ENCODE measurements at places on chromosomes 12 and 14.

- no peak overlapping the region for H3K4me3 ChIP-seq
- H3K4me1 ChIP-seq = peaks cover 10% of the 10 kb centered on the region
- no peak for DNase-seq
- peaks cover 2% of the 10 kb centered on the region for H3K27me3 ChIP-seq
- peaks cover 4% of the 10 kb centered on the region for H3K36me3 ChIP-seq
- H3K27ac ChIP-seq = no peak overlapping the region
Measured at GRCh38 chr12:1324910-1325309, 269.5 kb downstream of the FBXL14 start.

DNA sequence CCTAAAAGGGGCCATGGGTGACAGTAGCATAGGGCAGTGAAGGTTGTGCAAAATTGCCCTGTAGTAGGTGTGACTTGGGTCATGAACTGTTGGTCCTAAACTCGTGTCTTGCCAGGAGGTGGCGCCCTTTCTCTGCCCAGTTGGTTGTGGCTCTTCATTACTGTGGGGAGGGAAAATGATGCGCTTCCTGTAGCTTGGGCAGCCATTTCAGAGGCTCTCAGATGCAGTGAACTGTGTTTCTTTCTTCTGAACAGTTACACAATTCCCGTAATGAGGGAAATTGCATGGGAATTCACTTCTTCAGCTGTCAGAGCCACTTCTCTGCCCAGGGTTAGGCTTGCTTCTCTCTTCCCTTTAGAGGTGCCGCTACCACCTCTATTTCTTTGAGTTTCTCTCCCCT, 148.1 kb upstream of the NRXN3 start:
- H3K27me3 ChIP-seq = peaks cover 9% of the 10 kb centered on the region
- no peak overlapping the region for H3K4me3 ChIP-seq
- H3K36me3 ChIP-seq = no peaks in the 10 kb centered on the region
- no peak overlapping the region for H3K27ac ChIP-seq
- DNase-seq = peak; percentile 31

DNA sequence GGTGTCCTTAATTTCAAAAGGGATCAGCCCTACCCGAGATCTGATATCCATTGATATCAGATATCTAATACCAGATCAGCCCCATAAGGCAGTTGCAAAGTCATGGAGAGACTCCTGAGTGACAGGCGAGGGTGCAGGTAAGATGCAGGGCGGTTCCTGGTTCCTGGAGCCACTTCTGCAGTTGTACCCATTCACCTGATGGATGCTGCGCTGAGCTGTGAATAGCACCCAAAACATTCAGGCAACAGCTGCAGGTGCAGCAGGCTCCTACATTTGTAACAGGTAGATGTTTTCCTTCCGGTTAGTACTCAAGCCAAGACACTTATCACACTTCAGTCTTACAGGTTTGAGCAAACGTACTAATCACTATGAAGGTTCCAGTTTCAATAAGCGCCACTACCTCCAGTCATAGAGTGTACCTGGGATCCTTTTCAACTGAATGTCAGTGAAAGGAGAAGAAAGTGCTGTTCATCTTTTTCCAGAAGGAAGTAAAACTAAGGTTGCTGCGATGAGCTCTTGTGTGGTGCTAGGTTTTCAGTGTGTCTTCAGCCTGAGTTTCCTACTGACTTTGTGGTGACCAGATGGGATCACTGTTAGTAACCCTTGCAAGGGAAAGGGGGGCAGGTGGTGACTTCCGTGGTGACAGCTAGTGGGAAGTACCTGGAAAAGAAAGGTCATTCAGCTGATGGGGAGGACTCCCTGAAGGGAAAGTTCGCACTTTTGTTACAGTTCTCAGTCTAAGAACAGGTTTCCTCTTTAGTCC, 1.9 kb downstream of the ATP6V0A2 start:
- DNase-seq = peak; percentile 14
- H3K27ac ChIP-seq = peak overlapping the region; percentile 85
- peak overlapping the region; percentile 91 for H3K4me3 ChIP-seq
- H3K27me3 ChIP-seq = no peaks in the 10 kb centered on the region
- peaks cover 1% of the 10 kb centered on the region for H3K36me3 ChIP-seq

GRCh38 chr14:67532998-67533753, at the start of gene PLEKHH1:
Gene PLEKHH1 (plus strand): TSS chr14:67533290. CDS start chr14:67541868, 8,578 bp downstream.
- no peaks in the 10 kb centered on the region for H3K4me1 ChIP-seq
- no peaks in the 10 kb centered on the region for H3K36me3 ChIP-seq
- H3K4me3 ChIP-seq = peak within 1 kb of the TSS; percentile 75
- H3K27ac ChIP-seq = no peak within 1 kb of the TSS

GRCh38 chr14:22769369-22769768, 2.9 kb downstream of the OXA1L start:
- no peak overlapping the region for H3K27ac ChIP-seq
- H3K36me3 ChIP-seq = peaks cover 50% of the 10 kb centered on the region
- H3K4me1 ChIP-seq = peaks cover 22% of the 10 kb centered on the region

DNA sequence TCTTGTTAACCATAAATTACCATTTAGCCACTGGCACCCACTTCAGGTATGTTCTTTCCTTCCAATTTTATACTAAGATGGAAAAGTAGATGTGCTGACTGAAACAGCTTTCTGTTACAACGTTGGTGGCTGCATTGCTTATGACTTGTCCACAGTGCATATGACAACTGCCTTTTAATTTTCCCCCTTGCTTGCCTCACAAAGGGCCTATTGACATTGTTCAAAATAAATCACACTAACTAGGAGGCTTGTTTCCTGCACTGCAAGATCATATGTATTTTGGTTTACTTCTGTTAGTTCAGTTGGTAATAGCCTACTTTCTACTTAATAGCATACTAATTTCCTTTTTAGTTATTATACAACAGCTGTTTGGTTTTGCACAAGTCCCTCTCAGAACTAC, 55.4 kb downstream of the SCAF11 start:
- no peak for DNase-seq
- H3K27me3 ChIP-seq = no peaks in the 10 kb centered on the region
- no peaks in the 10 kb centered on the region for H3K4me1 ChIP-seq
- peaks cover 30% of the 10 kb centered on the region for H3K36me3 ChIP-seq
- no peak overlapping the region for H3K4me3 ChIP-seq

GRCh38 chr12:53677016-53677799, 1.3 kb upstream of the ATP5MC2 start:
- DNase-seq = no peak
- peaks cover 21% of the 10 kb centered on the region for H3K36me3 ChIP-seq
- peak overlapping the region; percentile 87 for H3K4me3 ChIP-seq

DNA sequence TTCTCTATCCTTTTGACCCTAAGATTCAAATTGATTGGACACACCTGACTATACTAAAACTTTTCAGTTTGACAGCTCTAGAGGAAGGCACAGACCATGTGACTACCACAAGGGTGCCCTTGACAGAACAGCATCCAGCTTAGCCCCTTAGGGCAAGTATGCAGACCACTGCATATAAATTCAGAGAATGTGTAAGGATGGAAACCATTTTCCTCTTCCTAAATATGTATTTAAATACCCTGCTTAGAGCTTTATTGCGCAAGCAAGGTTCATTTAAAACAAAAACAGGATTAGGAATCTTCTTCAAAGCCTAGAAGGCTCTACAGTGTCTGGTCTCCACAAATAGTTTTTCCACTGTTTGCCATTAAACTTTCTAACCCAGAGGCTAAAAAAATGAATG, 202.8 kb downstream of the MED13L start:
- H3K36me3 ChIP-seq = peaks cover 3% of the 10 kb centered on the region
- H3K4me1 ChIP-seq = peaks cover 18% of the 10 kb centered on the region
- no peak for DNase-seq
- no peaks in the 10 kb centered on the region for H3K27me3 ChIP-seq
- H3K27ac ChIP-seq = no peak overlapping the region

DNA sequence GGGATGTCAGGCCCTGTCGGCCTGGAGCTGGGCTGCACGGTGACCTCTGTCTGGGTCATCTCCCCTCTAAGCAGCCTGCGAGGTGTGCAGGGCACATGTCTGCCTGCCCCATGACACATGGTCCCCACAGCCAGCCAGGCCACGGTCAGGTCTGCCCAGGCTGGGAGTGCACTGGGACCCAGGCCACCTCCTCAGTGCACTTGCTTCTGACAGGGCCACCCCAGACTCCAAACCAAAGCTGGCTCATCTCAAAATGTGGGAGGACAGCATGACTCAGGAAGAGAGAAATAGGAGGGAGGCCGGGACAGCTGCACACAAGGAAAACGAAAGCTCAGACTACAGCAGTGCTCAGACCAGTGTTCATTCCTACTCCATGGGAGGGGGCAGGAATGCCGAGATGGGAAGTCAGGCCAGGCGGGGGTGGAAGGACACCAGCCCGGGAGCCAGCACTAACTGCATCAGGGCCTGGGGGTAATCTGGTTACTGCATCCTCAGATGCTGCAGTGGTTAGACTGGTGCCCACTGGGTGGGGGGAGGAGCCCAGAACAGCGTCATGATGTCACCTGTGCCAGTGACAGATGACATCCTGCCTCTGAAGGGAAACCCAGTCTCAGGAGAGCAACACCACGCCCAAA, 4.0 kb downstream of the P2RX2 start:
- no peak for DNase-seq
- no peak overlapping the region for H3K4me3 ChIP-seq
- H3K27ac ChIP-seq = peak overlapping the region; percentile 52
- H3K4me1 ChIP-seq = peaks cover 4% of the 10 kb centered on the region
- H3K36me3 ChIP-seq = peaks cover 14% of the 10 kb centered on the region

GRCh38 chr12:6459004-6459337, 7.1 kb downstream of the TAPBPL start:
- H3K36me3 ChIP-seq = peaks cover 74% of the 10 kb centered on the region
- peaks cover 72% of the 10 kb centered on the region for H3K4me1 ChIP-seq
- H3K27ac ChIP-seq = peak overlapping the region; percentile 74
- peak overlapping the region; percentile 48 for H3K4me3 ChIP-seq
- DNase-seq = no peak

DNA sequence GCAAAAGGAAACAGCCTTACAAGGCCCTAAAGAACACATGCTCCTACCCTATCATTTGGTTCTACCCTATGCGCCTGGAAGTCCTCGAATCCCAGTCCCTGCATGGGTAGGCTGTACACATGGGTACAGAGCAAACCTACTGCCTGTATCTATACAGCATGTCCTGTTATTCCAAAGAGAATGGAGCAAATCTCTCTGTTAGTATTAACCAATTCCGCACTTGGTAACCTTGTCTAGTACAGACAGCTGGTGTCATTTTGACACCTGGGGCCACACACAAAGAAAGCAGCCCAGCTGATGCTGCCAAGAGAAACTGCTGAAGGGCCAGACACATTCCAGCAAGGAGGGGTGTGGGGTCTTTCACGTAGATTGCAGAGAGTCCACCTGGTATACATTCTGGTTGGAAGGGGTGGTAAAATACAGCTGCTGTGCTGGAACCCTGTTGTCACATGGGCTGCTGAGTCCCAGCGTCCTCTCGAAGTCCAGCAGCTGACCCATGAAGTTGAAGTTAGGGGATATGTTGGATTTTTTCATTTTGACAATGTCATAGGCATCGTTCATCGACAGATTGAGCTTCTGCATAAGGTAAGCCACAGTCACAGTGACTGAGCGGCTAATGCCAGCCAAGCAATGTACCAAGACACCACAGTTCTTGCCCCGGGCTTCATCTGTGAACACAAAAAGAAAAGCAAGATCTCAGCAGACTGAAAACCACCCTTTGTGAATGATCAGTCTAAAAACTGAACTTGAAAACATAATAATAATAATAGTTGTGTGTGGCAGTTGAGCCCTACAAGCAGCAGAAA, 3.2 kb downstream of the DUSP6 start:
- peaks cover 59% of the 10 kb centered on the region for H3K4me1 ChIP-seq
- H3K36me3 ChIP-seq = peaks cover 49% of the 10 kb centered on the region
- peak overlapping the region; percentile 98 for H3K4me3 ChIP-seq
- DNase-seq = no peak

DNA sequence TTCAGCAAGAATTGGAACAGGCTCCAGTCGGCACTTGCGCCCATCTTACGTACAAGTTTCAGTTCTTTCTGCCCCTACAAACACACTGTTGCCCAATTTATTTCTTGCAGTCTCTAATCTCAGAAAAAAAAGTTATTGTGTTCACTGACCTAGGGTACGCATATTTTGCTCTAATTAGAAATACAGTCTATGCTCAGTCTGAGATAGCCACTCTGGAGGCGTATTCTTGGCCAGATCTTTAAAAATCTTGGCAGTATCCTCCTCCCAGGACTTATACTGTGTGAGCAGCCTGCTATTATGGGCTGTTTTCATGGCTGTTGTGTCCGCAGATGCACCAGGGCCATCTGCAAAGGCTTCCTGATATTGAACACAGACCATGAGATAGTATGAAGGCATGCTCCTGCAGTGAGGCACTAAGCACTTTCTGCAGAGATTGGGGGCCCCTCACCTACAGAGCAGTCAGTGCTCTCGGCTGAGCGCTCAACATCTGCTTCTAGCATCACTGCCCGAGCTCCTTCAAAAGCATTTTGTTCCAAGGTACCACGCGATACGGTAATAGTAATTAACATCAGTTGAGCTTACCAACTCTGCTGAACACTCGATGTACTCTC, 57.9 kb downstream of the PPM1H start:
- no peaks in the 10 kb centered on the region for H3K27me3 ChIP-seq
- H3K4me3 ChIP-seq = no peak overlapping the region
- H3K36me3 ChIP-seq = no peaks in the 10 kb centered on the region
- no peak overlapping the region for H3K27ac ChIP-seq
- no peaks in the 10 kb centered on the region for H3K4me1 ChIP-seq
- DNase-seq = no peak

DNA sequence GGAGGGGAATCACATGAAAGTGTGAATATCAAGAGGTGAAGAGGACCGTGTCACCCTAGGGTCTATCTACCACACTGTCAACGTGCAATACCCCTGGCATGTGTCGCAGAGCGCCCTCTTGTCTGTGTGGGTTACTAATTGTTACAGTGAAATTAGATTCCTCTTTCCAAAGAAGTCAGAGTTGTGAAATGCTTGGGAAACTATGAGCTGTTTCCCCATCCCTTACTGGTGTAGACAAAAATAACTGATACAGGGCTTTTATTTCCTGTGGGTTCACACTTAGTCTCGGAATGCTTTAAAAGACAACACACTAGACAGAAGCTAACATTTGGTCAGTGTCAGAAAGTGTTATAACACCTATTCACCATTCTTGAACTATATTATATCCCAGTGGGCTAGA, 597.3 kb downstream of the NRXN3 start:
- no peak for DNase-seq
- no peaks in the 10 kb centered on the region for H3K4me1 ChIP-seq
- no peaks in the 10 kb centered on the region for H3K27me3 ChIP-seq
- no peaks in the 10 kb centered on the region for H3K36me3 ChIP-seq
- no peak overlapping the region for H3K4me3 ChIP-seq
- H3K27ac ChIP-seq = no peak overlapping the region

GRCh38 chr14:105852378-105853088, 326.1 kb downstream of the TMEM121 start:
- H3K4me3 ChIP-seq = no peak overlapping the region
- DNase-seq = no peak
- H3K36me3 ChIP-seq = peaks cover 7% of the 10 kb centered on the region
- peaks cover 6% of the 10 kb centered on the region for H3K4me1 ChIP-seq
- no peak overlapping the region for H3K27ac ChIP-seq
- H3K27me3 ChIP-seq = no peaks in the 10 kb centered on the region

DNA sequence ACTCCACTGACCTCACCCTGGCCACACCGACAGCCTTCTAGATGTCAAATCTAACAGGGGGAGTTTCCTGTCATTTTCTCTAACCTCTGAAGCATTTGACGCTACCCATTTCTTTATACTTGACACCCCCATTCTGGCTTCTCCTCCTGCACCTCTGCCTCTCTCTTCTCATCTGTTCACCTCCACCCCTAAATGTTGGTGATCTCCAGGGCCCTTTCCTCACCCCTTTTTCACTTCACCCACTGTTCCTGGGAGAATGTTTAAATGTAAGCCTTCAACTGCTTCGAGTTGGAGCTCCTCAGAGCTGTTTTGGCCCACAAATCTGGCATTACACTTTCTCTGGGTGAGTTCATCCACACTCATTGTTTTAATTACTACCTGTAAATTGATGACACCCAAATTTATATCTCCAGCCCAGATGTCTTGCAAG, 452 bp upstream of the RABGGTA start:
- no peak for DNase-seq
- H3K27me3 ChIP-seq = no peaks in the 10 kb centered on the region
- peaks cover 52% of the 10 kb centered on the region for H3K4me1 ChIP-seq
- peak overlapping the region; percentile 93 for H3K4me3 ChIP-seq
